CD4-positive, alpha-beta memory T cell (primary cell): ENCODE measurements at places on chromosomes 16 and 17.

DNA sequence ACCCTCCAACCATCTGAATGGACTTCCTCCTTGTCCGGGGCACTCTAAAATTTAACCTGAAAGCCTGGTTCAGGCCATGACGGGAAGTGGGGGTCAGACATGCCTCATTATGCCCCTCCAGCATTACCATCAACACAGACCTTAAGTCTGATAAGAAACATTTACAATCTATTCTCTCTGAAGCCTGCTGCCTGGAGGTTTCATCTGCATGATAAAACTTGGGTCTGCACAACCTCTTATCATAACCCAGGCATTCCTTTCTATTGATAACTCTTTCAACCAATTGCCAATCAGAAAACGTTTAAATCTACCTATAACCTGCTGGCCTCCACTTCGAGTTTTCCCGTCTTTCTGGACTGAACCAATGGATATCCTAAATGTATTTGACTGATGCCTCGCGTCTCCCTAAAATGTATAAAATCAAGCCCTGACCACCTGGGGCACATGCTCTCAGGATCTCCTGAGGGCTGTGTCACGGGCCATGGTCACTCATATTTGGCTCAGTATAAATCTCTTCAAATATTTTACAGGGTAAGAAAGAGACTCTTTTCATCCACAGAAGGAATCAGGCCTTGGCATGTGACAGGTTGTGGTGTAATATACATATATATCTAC lies 45.6 kb downstream of the LYRM1 start:
- DNase-seq = no peak

DNA sequence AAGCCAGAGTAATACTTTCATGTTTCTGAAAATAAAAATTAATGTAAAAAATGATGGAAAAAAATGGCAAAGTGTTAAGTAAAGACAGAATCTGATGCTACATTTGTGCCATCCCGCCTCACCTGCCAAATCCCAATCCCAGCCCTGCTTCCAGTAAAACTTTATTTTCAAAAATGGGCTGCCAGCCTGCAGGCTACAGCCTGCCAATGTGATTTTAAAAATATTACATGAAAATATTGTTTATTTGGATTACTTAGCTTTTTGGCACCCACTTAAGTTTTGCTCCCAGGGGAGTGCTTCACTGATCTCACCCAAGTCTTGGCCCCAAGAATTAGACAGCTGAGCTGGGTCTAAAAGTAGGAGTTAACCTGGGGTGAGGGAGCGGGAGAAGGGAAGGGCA lies 112.8 kb downstream of the C16orf78 start:
- DNase-seq = no peak

GRCh38 chr16:67561501-67561823 lies 864 bp upstream of the CTCF start:
- no peak for DNase-seq

DNA sequence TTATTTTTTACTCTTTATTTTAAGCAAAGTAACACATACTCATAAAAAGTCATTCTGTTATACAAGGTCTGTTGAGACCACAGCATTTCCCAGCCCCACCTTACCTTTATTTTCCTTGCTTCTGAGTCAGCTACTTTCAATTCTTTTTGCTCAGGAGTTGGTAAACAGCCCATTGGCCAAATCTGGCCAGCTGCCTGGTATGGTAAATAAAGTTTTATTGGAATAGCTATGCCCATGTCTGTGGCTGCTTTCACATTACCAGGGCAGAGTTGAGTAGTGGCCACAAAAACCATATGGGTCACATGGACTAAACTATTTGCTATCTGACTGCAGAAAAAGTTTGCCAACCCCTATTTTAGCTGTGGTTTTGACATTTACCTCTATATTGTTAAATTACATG lies 3.4 kb upstream of the NSRP1 start:
- no peak for DNase-seq

DNA sequence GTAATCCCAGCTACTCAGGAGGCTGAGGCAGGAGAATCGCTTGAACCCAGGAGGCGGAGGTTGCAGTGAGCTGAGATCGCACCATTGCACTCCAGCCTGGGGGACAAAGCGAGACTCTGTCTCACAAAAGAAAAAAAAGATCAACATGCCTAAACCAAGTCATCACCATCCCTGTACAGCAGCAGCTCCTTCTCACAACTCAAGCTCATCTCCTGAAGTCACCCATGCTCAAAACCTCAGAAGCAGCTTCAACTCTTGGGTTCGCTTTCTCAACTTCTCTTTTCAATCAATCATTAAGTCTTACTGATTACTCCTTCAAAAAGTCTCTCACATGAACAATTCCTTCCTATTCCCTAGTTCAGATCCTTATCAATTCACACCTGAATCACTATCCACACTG lies 31.3 kb downstream of the PHLPP2 start:
- DNase-seq = no peak

- no peak for DNase-seq
Measured at GRCh38 chr17:14320734-14321475, 20.0 kb downstream of the HS3ST3B1 start.

DNA sequence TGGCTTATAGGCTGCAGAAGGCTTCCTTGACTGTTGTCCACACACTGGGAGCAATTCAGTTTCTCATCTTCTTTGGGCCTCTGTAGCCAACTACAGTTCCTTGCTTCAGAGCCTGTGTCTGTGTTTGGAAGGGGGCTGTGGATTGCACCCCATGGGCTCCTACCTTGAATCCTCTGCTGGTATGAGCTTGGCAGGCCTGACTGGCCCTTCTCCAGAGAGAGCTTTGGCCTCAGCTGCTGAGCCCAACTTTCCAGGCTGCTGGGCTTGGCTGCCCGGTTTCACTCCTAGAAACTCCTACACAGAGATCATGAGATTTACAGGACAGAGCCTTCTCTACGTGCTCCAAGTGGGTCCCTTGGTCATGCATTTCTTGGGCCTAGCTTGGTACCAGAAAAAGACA lies 354.4 kb downstream of the SNX29 start:
- no peak for DNase-seq

- DNase-seq = no peak
Measured at GRCh38 chr17:2319051-2319450, 15.3 kb downstream of the SRR start.

- DNase-seq = no peak
Measured at GRCh38 chr16:73233329-73233765, 185.4 kb upstream of the ZFHX3 start.

- DNase-seq = no peak
Measured at GRCh38 chr16:1257561-1258224, 1.8 kb downstream of the TPSD1 start.

DNA sequence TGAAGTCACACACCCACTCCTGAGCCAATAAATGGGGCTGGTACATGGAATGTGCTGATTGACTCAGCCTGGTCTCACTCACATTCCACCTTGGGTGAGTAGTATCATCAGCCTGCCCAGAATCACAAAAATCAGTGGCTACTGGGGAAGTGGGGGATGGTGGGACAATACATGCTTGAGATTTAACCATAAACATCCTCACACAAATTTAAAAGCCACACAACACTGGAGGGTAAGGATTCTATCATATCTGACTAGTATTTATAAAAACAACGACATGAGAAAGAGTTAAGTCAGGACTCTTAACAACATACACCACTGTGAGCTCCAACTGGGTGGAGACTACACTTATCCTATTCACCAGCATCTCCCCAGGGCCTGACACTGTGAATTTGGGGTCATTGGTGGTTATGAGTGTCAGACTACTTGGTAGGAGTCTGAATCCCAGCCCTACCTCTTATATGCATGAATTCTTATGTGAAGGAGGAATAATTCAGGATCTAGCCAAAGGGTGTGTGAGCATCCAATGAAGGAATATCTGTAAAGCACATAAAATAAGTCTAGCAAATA lies 26.0 kb upstream of the IRX6 start:
- no peak for DNase-seq

- DNase-seq = no peak
Measured at GRCh38 chr16:58121132-58121531, 8.0 kb downstream of the CFAP20 start.

GRCh38 chr16:69171325-69172084 lies 15.5 kb upstream of the SNTB2 start:
- DNase-seq = no peak

DNA sequence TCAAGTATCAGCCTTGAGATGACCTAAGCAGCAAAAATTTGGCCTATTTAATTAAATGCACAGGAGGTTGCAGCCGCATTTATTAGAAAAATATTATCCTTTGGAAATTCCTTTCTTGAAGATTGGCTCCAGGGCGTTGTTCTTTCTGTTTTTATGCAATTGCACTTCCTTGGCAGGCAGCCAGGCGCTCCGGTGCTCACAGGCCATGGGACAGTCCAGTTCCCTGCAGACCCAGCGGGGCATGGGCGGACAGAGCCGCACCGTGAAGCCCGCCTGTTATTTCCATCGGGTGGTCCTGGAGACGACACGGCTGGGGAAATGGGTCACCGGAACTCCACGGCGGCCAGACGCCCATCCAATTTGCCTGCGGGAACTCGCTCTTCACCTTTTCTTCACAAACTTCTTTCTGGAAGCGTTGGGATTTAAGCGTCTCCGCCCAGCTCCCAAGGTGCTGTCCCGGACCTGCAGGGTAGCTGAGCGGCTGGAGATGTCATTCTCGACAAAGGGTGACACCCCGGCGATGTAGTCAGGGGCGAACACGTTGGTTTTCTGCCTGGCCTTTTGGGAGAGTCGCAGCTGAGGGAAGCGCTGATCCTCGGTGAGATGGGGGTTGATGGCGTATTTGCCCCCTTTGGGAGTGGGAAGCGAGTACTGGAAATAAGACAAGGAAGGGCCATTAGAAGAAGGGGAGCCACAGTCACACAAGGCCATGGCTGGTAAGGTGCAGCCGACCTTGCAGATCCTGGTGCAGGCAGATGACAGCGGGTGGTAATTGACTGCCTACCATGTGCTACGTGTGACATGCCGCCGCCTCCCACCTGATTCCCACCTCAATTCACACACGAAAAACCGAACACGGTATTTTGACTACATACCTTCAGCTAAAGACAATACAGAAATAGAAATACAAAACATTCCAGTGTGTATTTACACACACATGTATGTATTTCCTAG lies 12.5 kb downstream of the NOB1 start:
- no peak for DNase-seq

- DNase-seq = no peak
Measured at GRCh38 chr17:1967213-1967612, 57.9 kb downstream of the RTN4RL1 start.

DNA sequence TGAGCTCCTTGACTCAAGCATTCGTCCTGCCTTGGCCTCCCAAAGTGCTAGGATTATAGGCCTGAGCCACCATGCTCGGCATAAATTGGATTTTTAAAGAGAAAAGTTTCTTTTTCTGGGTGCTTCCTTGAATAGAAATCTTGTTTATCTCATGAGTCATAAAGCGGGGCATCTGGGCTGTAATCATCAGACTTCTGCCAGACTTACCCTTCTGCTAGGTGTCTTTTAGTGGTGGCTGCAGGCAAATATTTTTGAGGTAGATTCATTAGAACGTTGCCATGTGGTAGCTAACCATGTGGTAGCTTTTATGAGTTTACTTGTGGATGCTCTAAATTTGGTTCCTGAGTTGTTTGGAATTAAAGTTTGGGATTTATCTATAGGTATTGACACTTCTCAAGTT lies 13.4 kb downstream of the PGS1 start:
- no peak for DNase-seq

DNA sequence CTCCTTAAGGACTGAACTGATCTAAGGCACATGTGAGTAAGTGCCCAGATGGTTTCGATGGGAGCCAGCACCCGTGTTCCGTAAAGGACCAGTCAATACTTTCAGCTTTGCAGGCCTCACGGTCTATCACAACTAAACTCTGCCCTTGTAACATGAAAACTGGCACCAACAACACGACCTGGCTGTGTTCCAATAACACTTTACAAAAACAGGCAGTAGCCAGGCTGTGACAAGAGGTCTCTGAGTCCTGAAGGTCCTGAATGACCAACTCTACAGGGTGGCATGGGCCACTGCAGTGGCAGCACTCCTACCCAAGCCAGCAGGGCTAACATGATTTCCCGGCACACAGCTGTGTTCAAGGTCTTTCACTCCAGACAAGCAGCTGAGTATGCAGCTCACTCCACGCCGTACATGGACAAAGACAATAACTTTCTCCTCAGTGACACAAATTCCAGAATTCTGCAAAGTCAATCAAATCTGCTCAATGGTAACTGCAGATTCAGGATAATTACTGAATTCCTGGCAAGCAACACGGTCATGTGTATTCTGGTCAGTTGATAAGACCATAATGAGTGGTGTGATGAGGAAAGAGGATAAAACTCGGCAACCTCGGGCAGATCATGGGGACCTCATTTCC lies 15.3 kb downstream of the NPLOC4 start:
- no peak for DNase-seq

- DNase-seq = no peak
Measured at GRCh38 chr17:43411749-43412148, 13.0 kb downstream of the ARL4D start.

GRCh38 chr17:50634224-50634914 lies at the start of gene ABCC3:
TSS of gene ABCC3 (plus strand) at chr17:50634881. CDS start at chr17:50634937, 56 bp downstream.
- DNase-seq = no peak

DNA sequence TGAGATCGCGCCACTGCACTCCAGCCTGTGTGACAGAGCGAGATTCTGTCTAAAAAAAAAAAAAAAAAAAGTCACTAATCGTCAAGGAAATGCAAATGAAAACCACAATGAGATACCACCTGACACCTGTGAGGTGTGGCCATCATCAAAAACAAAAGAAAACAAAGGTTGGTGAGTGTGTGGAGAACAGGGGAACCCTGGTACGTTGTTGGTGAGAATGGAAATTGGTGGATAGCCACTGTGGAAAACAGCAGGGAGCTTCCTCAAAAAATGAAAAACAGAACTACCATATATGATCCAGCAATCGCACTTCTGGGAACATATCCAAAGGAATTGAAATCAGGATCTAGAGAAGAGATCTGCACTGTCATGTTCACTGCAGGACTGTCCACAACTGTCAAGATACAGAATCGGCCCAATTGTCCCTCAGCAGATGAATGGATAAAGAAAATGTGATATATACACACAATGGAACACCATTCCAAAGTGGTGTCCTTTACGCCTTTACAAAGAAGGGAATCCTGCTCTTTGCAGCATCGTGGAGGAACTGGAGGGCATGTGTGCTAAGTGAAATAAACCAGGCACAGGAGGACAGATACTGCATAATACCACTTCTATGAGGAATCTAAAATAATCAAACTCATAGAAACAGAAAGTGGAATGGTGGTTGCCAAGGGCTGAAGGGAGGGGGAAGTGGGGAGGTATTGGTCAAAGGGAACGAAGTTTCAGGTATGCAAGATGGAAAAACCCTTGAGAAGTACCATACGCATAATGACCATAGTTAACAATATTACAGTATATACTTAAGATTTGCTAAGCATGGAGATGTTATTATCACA lies 63.5 kb upstream of the PLCG2 start:
- DNase-seq = peak; percentile 74

DNA sequence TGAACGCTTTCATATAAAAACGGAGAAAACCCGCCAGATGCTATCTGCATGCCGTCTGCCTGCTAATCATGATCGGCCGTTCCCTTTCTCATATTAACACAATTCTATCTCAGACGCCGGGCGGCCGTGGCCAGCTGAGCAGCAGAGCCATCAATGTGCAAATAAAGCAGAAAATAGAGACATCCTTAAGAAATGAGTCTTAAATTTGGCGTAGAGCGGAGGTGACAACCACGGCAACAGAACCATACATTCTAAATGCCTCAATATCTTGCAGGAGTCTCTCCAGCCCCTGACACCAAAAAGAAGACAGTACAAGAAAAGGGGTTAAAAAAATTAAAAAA lies 2.7 kb upstream of the IRX5 start:
- no peak for DNase-seq

- no peak for DNase-seq
Measured at GRCh38 chr16:10995565-10995964, 51.2 kb downstream of the CLEC16A start.

- no peak for DNase-seq
Measured at GRCh38 chr16:72794319-72794718, 253.6 kb downstream of the ZFHX3 start.
